ENCODE measurements at places on chromosomes 4 and X.

DNA sequence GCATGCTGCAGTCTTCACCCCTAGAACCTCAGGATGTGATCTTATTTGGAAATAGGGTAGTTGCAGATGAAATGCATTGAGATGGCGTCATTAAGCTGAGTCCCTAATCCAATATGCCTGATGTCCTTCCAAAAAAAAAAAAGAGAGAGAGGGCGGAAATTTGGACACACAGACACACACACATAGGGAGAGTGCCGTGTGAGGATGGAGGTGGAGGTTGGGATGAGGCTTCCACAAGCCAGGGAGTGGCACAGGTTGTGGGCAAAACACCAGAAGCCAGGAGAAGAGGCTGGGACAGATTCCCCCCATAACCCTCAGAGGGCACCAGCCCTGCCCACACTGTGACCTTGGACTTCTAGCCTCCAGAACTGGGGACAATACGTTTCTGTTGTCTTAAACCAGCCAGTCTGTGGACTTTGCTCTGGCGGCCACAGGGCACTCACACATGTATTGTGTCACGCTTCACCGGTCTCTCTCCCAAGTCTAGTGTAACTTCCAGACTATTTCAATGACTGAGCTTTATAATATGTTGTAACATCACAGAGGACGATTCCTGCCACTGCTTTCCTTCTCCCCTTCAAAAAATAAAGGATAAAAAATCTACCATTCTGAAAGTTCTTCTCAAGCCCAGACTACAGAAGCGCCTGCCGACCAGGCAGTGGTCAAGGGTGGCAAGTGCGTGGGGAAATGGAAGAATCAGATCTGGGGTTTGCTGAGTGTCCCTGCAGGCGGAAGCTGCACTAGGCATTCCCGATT is 35.8 kb upstream of the MAN2B2 start:
- DNase-seq = no peak

DNA sequence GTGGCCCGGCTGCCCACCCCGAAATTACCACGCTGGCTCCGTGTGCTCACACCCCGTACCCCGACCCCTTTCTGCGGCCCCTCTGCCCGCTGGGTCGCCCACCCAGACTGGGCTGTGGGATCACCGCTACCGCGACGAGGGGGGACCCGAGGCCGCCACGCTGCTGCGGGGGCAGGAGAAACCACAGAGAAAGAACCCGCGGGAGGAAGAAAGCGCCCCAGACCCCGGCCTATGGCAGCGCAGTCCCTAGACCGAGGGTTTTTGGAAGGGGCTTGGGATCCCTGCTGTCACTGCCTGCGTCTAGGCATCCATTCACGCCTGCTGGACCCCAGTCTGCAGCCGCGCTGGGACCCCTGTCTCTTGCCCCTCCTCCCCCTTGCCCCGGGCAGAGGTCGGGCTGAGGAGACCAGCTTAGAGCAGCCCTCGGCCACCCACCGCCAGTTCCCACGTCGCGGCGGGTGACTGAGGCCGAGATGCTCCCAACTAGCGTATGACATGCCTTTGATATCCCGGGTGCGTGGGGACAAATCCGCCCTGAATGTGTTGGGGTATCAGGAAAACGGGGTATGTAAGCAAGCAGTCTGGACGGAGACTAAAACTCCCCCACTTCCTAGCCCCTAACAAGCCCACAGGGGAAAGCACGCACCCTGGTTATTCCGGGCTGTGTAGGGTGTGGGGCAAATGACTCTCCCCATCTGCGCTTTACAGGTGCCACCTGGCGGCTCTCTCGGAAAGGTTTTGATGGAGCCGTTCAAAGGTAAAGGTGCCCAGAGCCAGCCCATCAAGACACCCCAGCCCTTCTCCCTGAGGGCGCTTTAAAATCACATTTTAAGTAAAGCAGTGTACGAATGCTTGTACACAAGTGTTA is 862 bp upstream of the INPP4B start:
- peak; percentile 78 for DNase-seq

DNA sequence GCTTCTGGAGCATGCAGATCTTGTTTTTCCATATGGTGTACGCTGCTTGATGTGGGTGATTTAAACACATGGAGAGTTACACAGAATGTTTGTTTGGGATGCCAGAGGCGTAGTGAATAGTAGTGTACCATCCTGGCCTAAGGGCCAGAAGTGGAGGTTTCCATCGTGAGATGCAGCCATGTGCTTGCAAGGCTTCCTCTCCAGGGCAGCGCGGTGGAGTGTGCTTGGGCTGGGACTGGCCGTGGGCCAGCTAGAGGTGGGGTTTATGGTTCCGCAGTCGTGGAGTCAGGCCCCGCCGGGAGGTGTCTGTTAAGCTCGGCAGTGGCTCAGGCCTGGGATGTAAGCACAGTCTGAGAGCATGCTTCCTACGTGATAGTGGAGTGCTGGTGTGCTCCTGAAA is 14.0 kb downstream of the STOX2 start:
- DNase-seq = no peak

GRCh38 chr4:8099981-8100464 is 58.6 kb downstream of the ABLIM2 start:
- DNase-seq = no peak

DNA sequence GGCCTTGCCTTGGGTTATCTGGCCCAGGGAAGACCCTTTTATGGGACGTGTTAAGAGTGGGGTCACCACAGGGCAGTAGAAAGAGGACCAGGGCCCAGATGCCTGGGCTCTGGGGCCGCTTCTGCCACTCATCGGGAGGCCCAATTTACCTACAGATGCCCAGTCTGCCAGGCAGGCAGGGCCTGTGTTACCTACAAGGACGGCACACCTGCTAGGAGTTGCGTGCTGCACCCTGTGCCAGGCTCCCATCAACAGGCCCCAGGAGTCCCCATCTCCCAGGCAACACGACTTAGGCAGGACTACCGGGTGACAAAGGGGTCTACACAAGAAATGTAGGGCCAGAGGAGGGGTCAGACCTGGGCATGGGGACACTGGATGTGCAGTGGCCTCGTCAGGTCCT is 34.6 kb downstream of the WDR1 start:
- DNase-seq = no peak

DNA sequence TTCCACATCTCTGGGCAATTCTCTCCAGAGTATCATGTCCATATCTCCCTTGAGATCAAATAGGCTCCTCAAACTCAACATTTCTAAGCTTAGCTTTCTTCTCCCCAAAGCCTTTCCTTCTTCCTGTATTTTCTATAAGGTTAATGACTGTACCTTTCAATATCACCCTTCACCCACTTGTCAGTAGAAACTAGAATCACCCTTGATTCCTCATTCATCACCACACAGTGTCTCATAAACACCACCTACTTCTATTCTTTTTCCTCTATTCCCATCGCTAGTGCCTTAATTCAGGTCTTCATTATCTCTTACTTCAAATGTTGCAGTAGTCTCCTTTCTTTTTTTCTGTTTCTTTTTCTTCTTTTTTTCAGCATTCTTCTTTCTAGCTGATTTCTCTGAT is 28.3 kb upstream of the SMS start:
- DNase-seq = no peak

DNA sequence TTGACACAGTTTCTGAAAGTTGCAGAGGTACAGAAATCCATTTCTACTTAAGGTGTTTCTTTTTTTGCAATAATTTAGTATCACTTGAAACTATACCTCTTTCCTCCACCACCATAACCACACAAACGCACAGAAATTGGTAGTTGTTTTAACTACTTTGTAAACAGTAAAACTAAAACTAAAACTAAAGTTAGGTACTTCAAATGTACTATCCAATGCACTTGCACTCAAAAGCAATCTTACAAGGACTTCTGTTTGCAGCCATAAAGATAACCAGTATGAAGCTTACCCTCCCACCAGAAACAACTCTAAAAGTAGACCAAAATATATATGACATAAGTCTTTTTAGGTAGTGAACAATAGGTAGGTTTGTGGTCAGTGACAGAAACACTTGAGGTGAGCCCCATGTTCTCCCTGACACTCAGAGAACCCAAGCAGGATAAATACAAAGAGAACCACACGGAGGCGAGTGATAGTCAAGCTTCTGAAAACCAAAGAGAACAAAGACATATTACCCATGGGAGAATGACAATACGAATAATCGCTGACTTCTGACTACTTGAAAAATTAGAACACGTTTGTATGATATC is 72.2 kb upstream of the VBP1 start:
- DNase-seq = no peak

- DNase-seq = no peak
These were observed 106.9 kb downstream of the PPARGC1A start for GRCh38 chr4:23782778-23783437.

- DNase-seq = peak; percentile 15
These were observed 22.9 kb upstream of the COX7B2 start for GRCh38 chr4:46931981-46932380.

GRCh38 chrX:10486373-10486772 is 134.0 kb downstream of the MID1 start:
- no peak for DNase-seq

- DNase-seq = no peak
These were observed 107.5 kb downstream of the SLC2A9 start for GRCh38 chr4:9913846-9914245.

GRCh38 chrX:53256446-53257041 is 24.8 kb downstream of the IQSEC2 start:
- no peak for DNase-seq

DNA sequence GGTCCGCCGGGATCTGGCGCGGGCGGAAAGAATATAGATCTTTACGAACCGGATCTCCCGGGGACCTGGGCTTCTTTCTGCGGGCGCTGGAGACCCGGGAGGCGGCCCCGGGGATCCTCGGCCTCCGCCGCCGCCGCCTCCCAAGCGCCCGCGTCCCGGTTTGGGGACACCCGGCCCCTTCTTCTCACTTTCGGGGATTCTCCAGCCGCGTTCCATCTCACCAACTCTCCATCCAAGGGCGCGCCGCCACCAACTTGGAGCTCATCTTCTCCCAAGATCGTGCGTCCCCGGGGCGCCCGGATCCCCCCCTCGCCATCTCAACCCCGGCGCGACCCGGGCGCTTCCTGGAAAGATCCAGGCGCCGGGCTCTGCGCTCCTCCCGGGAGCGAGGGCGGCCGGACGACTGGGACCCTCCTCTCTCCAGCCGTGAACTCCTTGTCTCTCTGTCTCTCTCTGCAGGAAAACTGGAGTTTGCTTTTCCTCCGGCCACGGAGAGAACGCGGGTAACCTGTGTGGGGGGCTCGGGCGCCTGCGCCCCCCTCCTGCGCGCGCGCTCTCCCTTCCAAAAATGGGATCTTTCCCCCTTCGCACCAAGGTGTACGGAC is 482 bp upstream of the SHOX start:
- no peak for DNase-seq

GRCh38 chr4:1802151-1802715 is 9.1 kb downstream of the FGFR3 start:
- no peak for DNase-seq

DNA sequence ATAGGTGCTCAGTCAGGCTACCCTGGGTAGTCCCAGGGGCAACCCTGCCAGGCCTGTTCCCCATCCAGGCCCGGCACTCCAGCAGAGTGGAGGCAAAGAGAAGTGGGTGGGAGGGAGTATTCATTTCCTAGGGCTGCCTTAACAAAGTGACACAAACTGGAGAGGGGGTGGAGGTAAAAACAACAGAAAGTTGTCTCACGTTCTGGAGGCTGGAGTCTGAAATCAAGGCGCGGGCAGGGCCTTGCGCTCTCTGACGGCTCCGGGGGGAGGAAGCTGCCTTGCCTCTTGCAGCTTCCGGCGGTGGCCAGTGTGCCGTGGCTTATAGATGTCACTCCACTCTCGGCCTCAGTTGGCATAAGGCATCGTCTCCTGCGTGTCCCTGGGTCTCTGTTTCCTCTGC is 90.8 kb downstream of the DCTD start:
- DNase-seq = no peak

DNA sequence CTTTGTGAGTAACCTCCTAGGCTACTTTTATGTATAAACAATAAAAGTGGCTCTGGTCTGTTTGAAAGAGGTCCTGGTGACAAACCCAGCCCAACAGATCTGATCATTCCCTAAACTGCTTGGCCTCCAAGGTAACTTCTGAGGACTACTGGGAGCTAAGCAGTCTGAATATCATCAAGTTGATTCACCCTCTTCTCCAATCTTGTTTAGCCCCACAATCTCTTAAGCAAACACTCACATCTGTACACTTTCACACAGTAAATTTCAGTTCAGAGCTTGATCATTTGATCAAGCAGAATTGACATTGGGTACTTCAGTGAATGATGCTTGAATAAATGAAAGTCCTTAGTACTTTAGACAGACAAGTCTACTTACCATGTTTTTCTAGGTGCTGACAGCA is 74.7 kb downstream of the HCCS start:
- DNase-seq = no peak

DNA sequence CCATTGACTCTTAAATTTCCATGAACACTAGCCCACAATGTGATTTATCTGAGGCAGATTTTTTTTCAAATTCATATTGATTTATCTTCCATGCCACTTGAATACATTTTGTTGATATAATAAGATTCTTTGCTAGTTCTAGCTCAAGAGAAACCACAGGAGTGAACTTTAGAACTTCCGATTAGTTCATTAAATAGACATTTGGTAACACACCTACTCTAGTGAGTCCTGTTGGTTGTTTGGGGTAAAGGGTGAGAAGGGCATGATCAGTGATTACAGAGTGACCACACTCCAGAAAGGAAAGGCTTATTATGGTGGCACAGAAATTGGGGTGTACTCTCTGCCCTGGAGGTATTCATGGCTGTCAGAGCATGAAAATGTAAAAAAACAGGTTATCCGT is 120.4 kb downstream of the CDKL5 start:
- DNase-seq = no peak

DNA sequence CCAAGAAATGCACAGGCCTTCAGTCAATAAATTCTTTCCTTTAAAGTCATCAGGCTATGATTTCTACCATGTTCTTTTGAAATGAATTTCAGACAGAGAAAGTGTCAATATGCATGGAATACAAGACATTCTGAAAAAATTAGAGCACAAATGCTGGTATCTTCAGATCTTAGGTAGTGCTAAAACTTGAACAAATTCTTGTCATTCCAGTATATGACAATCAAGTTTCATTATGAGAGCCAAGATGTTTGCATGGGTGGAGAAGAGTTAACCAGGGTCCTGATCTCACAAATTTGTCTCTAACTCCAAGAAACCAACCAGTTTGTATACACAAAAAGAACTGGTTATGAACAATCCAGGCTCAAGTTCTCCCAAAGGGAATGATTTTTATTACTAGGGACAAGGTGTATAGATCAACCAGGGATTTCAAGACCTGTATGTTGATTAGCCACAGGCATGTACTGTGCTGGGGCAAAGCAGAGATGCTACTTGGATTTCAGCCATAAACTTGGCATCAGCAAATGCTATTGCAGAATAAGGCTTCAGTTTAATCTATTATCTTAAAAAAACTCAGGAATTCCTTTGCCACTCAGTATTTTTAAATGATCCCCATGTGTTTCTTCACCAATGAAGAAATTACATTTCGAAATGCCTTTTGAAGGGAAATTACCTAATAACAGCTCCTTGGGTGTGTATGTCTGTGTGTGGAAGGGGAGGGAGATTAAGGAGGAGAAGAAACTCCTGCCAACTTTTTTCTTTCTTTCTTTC is 69.7 kb downstream of the FANCB start:
- no peak for DNase-seq

DNA sequence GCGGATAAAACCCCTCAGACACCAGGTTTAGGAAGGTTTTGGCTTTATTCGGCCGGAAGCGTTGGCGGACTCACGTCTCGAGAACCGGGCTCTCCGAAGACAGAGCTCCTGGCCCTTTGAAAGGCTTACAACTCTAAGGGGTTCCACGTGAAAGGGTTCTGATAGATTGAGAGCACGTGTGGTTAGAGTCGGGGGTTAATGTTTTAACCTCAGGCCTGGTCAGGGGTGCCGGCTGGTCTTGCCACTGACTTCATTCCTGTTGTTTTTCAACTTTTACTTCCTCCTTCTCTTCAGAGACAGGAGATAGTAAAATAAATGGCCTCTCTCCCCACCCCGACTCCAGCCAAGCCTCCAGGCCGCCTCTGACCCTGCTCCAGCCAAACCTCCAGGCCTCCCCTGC is 4.7 kb upstream of the ASMT start:
- no peak for DNase-seq
